Activated naive CD4-positive, alpha-beta T cell treated with Interleukin-2 at 50 U/mL for 16 hours (primary cell): ENCODE measurements at places on chromosomes 1 and 21.

DNA sequence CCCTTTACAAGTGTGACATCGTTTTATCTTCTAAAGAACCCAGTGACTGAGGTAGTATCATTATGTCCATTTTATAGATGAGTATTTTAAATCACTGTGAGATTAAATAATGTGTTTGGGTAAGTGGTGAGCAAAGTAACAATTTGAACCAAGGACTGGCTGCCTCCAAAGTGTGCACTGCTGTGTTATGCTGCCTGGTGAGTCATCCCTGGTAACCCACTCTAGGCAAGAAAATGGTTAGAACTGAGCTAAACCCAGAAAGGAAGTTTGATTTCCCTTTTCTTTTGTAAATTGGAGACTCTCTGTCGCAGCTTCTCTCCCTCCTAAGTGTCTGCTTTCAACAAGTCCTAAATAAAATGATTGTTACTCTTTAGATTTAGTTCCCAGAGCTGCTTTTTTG, 342.8 kb upstream of the KAZN start:
- DNase-seq = no peak

- no peak for DNase-seq
Measured at GRCh38 chr1:105591681-105592080, 1464.8 kb upstream of the PRMT6 start.

- DNase-seq = no peak
Measured at GRCh38 chr21:43910460-43910859, 45.4 kb downstream of the AGPAT3 start.

DNA sequence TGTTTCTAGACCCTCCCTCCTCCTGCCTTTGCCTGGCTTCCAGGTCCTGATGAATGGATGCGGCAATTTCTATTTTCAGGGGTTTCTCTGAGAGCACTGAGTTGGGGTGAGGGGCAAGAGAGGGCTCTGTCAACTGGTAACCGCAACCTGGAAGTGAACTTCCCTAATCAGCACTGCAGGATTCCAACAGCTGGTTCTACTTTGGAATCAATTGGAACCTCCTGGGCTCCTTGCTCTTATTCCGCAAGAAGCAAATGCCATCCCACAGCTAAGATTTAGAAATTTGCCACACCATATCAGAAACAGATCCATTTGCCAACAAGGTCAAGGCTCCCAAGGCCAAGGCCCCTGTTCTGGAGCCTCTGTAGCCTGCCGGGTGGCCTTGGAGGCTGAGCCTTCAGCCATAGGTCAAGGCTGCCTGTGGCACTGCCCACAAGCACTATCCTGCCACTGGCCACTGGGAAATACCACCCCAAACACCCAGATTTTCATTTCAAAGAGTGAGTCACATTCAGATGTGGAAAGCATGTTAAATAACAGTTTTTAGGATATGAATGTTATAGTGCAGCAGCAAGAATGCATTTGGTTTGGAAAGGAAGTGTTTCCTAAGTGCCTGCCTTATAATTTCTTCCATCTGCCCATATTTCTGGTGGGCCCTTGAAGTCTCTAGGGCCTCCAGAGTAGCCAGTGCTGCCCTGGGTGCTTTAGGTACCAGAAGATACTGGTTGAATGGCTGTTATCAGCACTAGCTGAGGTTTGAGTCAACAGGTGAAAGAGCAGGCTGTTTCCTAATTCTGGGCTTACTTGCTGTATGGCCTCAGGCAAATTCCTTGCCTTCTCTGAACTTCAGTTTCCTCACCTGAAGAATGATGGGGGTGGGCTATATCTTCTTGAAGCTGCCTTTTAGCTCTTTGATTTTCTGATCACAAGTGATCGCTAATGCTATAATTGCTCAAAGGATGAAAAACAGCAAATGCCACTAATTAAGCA, 56.3 kb upstream of the JUN start:
- no peak for DNase-seq

DNA sequence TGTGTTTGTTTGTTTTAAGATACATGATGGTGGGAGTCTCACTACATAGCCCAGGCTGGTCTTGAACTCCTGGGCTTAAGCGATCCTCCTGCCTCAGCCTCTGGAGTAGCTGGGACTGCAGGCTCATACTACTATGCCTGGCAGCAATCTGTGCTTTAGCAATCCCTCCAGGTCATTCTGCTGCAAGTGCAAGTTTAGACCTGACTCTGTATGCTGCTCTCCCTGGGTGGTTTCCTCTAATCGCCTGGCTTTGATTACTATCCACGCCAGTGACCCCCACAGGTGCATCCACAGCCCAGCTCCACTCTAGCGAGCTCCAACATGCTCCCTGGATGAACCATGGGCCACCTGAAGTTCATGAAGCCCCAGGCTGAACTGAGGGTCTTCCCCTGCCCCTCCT, 15.5 kb upstream of the PABPC4 start:
- no peak for DNase-seq
